Peyer's patch (tissue), 4 donors: ENCODE measurements at places on chromosomes 11 and 22.

DNA sequence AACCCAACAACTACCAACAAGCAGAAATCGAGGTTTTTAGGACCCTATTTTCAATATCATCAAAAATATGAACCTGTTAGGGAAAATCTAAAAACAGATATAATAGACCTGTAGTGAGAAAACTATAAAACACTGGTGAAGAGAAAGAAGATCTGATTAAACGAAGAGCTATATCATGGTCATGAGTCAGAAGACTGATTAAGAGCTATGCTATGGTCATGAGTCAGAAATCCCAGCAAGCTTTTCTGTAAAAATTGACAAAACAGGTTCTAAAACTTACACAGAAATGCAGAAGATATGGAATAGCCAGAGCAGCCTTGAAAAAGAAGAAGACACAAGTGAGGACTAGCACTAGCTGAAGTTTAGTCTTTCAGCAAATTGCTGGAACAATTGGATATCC lies 345.0 kb downstream of the TBC1D22A start:
- DNase-seq, result no peak

- DNase-seq, result no peak
These were observed 82.7 kb downstream of the RPL27A start for GRCh38 chr11:8765294-8765693.

DNA sequence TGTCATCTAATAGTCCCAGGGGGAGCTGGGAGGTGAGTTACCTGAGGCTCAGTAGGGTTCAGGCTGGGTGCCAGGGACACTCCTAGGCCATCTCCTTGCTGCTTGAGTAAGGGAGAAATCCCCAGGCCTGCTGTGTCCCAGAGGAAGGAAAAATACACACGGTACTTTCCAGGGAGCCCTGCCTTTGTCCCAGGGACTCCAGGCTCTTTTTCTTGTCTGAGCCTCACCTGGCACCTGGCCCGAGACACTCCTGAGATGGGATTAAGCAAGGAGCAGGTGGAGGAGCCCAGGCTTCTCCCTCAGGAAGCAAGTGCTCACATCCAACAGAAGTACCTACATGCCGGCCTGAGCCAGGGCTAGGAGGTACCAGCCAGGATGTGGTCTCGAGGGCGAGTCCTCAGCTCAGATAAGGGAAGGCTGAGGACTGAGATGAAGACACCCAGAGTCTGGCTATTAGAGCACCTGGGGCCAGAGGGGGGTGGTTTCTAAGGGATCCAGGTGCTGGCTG lies 899 bp upstream of the KLHDC7B start:
- no peak for DNase-seq

- DNase-seq, result no peak
These were observed 14.0 kb downstream of the ASCL2 start for GRCh38 chr11:2256293-2256913.

DNA sequence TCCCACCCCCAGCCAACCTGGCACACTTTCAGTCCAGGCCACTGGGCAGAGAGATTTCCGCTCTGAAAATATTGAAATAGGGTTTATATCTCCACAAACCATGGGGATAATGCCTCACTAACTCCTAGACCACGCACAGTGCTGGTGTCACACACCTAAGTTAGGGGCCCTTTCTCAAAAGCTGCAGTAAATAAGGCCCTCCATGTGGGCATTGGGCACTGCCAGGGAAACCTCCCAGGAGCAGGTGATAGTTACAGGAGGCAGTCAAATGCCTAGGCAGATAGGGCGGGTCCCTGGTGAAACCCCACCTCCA lies 3.1 kb upstream of the IL10RA start:
- peak; percentile 38 for DNase-seq
